H4 (cell line): ENCODE measurements at places on chromosomes 5 and 9. TPM values are rescaled to one million over a fixed set of nuclear protein-coding genes. Genes with fewer than 3 reads are reported as not detected.
A peak's percentile ranks its signal among the peaks of the same experiment; 100 is the strongest.

DNA sequence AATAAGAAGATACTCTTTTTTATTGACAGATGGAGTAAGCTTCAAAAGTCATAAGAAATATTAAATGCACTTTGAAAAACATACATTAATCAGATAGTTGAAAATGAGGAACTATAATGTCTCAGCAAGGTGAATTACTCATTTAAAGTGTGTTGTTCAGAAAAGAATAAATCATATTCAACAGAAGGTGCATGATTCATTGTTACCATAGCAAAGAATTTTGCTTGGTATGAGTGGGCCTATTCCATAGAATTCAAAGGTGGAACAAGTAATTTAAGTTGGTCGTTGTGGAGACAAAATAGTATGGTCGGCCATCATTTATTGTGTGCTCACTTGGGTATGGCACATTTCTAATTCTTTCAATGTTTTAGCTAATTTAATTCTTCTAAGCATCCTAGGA, 1920.2 kb upstream of the CDH9 start:
- no peak for DNase-seq

DNA sequence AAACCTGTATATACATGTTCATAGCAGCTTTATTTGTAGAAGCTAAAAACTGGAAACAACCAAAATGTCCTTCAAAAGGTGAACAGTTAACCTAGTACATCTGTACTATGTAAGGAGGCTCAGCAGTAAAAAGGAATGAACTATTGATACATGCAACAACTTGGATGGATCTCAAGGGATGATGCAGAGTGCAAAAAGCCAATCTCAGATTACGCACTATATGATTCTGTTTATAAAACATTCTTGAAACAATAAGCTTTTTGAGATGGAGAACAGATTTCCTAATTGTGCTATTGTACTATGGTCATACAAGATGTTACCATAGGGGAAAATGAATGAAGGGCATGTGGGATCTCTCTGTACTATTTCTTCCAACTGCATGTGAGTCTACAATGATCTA, 88.9 kb downstream of the PAM start:
- no peak for DNase-seq

- no peak for DNase-seq
Observed at GRCh38 chr5:34709861-34710673, 53.9 kb downstream of the RAI14 start.

DNA sequence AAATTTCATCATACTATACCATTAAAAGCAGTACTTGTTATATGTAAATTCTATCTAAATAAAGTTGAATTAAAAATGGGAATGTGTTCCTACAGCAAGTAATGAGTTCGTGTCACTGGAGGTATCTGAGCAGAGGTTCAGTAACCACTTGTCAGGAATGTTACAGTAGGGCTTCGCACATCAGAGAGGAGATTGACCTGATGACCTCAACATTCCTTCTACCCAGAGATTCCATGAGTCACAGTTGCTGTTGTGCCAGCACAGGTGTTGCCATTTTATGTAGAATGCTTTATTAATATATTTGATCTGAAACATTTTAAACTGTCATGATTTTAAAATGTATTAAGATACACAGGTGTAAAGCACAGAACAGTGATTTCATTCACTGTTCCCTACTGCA, 60.3 kb downstream of the STX17 start:
- DNase-seq: peak; percentile 21

DNA sequence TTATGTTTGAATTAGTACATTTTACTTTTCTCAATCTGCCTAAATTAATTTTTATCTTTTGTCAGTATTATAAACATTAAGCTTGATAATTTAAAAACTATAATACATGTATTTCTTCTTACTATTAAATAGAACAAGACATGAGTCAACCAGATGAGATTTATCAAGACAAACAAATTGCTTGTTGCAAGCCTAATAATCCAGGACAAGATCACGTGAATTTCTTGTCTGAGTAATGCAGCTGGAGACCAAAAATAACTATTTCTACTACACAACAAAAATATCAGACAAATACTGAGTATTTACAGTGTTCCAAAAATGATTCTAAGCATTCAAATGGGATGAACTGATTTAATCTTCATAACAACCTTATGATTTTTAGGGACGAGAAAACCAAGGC, 339.1 kb upstream of the PRR16 start:
- no peak for DNase-seq

GRCh38 chr5:133469846-133470245, 142.5 kb downstream of the FSTL4 start:
- no peak for DNase-seq

Gene OBP2B
- total RNA-seq: not detected in 2 replicates

Gene LHFPL2
- total RNA-seq: 22.2 and 24.6 TPM in 2 replicates

Gene LCN1
- total RNA-seq: not detected in 2 replicates

Gene PCDHB7
- total RNA-seq: 5.1 and 6.9 TPM in 2 replicates

Gene SLC34A3
- total RNA-seq: not detected in 2 replicates
